ENCODE measurements at places on chromosomes 6 and 20. TPM values are rescaled to one million over a fixed set of nuclear protein-coding genes. Genes with fewer than 3 reads are reported as not detected.

The SFTA2 gene
- not detected for total RNA-seq

The ZNF341 gene
- 1.3 TPM for total RNA-seq

The ELOVL4 gene
- 2.7 TPM for total RNA-seq

The NFS1 gene
- total RNA-seq = 14.1 TPM

The SLC2A10 gene
- 18.9 TPM for total RNA-seq

The TRIM40 gene
- not detected for total RNA-seq

The MATN4 gene
- 0.58 TPM for total RNA-seq

DNA sequence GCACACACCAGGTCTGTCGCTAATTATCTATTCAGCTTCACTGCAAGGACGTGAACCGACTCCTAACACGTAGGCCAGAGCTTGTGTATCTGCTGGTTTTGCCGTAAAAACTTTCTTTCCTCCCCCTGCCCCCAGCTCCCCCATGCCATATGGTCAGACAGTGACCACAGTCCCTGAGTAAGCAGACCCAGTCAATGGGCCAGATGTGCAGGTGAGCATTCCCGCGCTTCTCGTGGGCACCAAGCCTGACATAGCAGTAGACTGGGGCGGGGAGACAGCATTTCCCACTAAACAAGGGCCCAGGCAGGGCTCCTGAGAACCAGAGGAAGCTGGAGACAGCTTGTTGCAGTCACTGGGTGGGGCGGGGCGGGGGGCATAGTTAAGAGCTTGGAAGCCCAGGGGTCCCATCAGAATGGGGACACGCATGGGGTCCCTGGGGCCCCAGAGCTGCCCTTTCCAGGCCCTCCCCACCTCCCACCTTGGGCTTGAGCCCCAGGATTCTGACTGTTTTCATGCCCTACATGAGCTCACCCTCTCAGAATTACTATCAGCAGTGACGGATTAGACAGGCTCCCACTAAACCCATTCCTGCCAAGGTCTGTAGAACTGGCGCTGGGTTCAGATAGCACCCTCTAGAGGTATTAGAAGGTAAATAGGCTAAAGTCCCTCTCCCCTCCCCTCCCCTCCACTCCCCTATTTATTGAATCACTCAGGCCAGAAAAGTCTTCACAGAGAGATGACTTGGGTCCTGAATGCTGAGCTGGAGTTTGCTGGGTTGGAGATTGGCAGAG is 51.8 kb downstream of the CDH26 start:
- H3K4me1 ChIP-seq = peaks cover 61% of the 10 kb centered on the region
- no peak overlapping the region for H3K4me3 ChIP-seq
- DNase-seq = peak; percentile 19
- no peaks in the 10 kb centered on the region for H3K27me3 ChIP-seq
- H3K27ac ChIP-seq = peak overlapping the region; percentile 92

DNA sequence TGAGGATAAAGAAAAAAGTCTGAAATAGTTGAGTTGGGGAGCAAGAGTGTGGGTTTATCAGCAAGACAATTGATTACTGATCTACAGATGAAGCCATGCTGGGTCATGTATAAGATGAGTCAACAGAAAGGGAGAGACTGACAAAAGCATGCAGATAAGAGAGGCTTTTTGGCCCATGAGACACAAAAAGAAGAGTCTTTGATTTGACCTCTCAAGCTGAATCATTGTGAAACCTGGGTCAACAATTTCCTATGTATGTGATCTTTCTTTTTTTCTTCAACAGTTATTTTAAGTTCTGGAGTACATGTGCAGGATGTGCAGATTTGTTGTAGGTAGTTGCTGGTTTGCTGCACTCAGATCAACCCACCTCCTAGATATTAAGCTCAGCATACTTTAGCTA is 15.9 kb downstream of the RIMS1 start:
- no peak for DNase-seq
- H3K4me3 ChIP-seq = no peak overlapping the region
- H3K4me1 ChIP-seq = no peaks in the 10 kb centered on the region
- H3K27me3 ChIP-seq = no peaks in the 10 kb centered on the region

DNA sequence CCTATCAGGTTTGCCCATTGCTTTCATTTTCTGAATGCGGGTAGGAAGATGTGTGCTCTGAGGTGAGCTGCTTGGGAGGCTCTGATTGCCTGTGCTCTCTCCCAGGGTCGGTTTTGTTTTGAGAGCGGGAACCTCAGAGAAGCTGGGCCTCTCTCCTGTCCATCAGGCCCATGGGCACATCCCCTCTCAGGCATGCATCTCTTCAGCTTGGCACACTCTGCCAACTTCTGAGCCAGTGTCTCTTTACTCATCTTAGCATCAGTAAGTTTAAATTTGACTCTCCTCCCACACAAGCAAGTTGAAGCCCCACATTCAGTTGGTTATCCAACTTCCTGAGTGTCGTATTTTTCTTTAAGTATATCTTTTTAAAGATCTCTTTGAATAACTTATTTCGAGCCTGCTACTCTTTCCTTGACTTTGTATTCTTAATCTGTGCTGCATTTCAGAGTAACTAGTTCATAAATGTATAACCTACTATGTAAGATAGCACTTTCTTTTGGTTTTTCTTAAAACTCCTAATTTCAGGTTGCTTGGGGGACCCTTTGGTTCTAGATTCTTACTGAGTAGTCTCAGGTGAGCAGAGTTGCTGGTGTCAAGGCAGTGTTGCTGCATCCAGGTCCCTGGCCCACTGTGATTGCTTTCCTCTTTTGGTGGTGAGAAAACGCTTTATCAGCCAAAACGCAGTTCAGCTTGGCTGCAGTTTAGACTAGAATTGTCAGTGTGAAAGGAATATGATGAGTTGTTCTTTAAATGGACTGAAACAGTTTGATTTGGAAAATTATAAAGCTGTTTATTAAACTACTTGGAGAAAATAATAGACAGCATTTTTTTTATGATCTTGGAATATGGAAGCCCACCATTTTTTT is 54.8 kb downstream of the SNX9 start:
- H3K36me3 ChIP-seq = peaks cover 29% of the 10 kb centered on the region
- H3K4me3 ChIP-seq = no peak overlapping the region
- H3K27me3 ChIP-seq = no peaks in the 10 kb centered on the region
- no peaks in the 10 kb centered on the region for H3K4me1 ChIP-seq

- no peak overlapping the region for H3K27ac ChIP-seq
- no peaks in the 10 kb centered on the region for H3K36me3 ChIP-seq
- no peaks in the 10 kb centered on the region for H3K27me3 ChIP-seq
- no peak for DNase-seq
- peaks cover 2% of the 10 kb centered on the region for H3K4me1 ChIP-seq
These were observed 82.3 kb upstream of the SLC24A3 start for GRCh38 chr20:19129976-19130612.

GRCh38 chr6:53614676-53615075 is 50.9 kb downstream of the KLHL31 start:
- H3K27me3 ChIP-seq = no peaks in the 10 kb centered on the region
- DNase-seq = no peak
- H3K36me3 ChIP-seq = no peaks in the 10 kb centered on the region
- H3K27ac ChIP-seq = no peak overlapping the region
- no peak overlapping the region for H3K4me3 ChIP-seq

DNA sequence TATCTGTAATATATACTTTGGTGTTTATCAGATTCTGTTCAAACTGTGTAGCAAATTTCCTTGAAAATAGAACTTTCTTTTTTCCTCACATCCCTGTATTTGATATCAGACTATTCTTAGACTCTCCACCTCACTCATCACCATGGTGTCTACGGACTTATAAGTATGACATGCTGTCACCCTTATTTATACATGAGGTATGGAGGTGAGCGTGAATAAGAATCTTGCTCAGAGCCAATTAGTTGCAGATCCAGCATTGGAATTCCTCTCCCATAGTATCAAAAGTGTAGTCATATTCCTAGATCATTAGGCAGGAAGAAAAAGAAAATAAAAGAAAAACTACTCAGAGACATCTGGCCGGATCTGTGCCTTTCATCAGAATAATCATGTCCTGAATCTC is 43.0 kb downstream of the TPD52L1 start:
- no peak for DNase-seq
- H3K36me3 ChIP-seq = no peaks in the 10 kb centered on the region

DNA sequence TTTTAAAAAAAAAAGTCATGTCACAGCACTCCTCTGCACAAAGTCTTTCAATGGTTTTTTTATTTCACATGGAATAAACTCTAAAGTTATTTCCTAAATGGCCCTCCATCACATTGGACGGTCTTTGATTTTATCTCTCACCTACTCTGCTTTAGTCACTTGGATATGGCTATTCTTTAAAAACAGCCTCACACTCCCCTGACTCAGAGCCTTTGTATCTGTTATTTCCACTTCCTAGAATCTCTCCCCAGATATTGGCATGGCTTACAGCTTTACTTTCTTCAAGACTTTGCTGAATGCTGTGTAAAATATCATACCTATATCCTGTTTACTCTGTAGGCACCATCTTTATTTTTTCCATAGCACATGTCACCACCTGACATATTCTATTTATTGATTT is 194.7 kb upstream of the MCHR2 start:
- H3K27me3 ChIP-seq = no peaks in the 10 kb centered on the region
- no peak overlapping the region for H3K4me3 ChIP-seq
- H3K36me3 ChIP-seq = no peaks in the 10 kb centered on the region
- H3K4me1 ChIP-seq = no peaks in the 10 kb centered on the region
- DNase-seq = no peak
- no peak overlapping the region for H3K27ac ChIP-seq

GRCh38 chr6:30111266-30111856 is 1.5 kb downstream of the TRIM31 start:
- no peak for DNase-seq
- H3K27ac ChIP-seq = no peak overlapping the region
- H3K27me3 ChIP-seq = peaks cover 58% of the 10 kb centered on the region
- no peak overlapping the region for H3K4me3 ChIP-seq
- no peaks in the 10 kb centered on the region for H3K36me3 ChIP-seq
- H3K4me1 ChIP-seq = no peaks in the 10 kb centered on the region

DNA sequence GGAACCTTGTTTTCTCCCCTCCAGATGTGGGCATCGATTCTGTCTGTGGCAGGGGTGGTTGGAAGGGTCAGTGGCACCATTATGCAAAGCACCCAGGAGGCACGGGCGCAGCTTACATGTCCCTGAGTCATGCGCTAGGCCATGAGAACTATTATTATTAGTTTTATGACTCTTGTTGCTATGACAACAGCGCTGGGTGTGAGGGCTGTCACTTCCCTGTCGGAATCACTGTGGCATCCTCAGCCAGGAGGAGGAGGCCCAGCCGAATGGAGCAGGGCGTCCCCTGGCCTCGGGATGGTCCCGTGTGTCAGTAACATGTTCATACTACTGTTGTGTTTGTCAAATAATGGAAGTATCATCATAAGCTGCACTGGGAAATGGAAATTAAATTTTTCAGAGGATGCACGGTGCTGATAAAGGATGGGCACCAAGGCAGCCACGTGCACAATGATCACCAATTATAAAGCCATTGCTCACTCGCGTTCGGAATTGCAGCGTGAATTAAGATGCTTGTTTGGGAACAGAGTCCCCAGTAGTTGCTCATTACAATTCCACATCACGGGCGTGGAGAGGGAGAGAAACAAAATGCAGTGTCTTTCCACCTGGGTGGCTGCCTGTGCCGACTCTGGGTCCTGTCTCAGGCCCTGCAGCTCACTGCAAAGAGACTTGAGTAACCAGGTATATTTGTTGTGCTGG is 247.9 kb downstream of the CDH4 start:
- H3K36me3 ChIP-seq = no peaks in the 10 kb centered on the region
- H3K27ac ChIP-seq = no peak overlapping the region
- DNase-seq = no peak
- H3K4me1 ChIP-seq = no peaks in the 10 kb centered on the region

DNA sequence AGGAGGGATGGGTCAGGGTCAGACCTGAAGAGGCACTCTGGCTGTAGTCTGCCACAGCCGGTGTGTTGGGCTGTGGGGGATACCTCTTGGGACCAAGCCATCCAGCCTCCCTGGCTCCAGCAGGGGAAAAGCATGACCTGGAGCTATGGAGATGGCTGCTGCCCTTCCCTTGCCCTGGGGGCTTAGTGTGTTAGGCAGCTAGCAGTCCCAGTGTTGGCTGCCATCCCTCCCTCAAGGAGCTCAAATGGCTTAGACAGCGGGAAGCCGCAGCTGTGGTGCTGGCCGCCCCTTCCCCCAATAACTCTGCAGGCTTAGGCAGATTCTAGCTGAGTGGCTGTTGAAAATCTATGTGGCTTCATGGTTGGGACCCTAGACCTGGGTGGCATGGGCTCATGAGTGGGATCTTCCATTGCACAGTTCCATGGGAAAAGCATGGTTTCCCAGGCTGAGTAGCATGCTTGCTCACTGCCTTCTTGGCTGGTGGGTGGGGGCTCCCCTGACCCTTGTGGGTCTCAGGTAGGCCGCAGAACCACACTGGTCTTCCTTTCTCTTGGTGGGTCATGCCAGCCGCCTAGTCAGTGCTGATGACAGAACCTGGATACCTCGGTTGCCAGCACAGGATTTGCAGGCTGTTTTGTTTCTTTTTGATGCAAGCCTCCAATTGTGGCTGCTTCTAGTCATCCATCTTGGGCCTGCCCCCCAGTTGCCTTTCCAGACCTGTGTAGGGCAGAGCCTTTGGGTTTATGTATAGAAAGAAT is 69.0 kb upstream of the AHI1 start:
- DNase-seq = no peak
- no peaks in the 10 kb centered on the region for H3K36me3 ChIP-seq
- no peak overlapping the region for H3K27ac ChIP-seq
- H3K27me3 ChIP-seq = no peaks in the 10 kb centered on the region
- H3K4me3 ChIP-seq = no peak overlapping the region

- peaks cover 3% of the 10 kb centered on the region for H3K4me1 ChIP-seq
- H3K36me3 ChIP-seq = no peaks in the 10 kb centered on the region
- no peak overlapping the region for H3K4me3 ChIP-seq
- no peaks in the 10 kb centered on the region for H3K27me3 ChIP-seq
These were observed 585.3 kb upstream of the FLRT3 start for GRCh38 chr20:14922503-14923267.

DNA sequence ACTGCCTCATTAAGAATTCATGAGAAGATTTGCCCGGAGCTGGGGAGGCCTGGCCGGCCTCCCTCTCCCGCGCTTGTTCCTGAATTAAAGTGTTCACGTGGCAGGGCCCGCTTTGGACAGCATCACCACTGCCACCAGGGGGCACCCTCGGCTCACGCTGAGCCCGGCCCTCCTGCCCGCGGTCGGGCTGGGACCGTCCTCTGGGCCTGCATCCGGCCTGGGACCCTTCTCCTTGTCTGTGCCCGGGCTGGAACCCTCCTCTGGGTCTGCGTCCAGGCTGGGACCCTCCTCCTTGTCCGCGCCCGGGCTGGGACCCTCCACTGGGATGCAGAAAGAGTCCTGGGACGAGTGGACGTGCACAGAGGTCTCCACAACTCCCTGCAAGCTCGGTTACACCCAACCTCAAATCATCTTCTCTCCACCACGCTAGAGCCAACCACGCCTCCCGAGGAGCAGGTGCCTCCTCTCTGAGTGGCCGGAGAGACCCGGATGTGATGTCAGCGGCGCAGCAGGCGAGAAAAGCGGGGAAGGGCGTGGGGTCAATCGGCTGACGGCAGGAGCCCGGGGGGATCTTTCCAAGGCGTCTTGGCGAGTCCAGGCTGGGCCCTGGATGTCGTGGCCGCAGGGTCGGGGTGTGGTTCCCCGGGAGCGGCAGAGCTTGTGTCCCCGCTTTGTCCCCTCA is 50.9 kb upstream of the DACT2 start:
- H3K4me1 ChIP-seq = peaks cover 26% of the 10 kb centered on the region
- H3K36me3 ChIP-seq = no peaks in the 10 kb centered on the region
- peak; percentile 78 for DNase-seq
- peaks cover 4% of the 10 kb centered on the region for H3K27me3 ChIP-seq

- no peak overlapping the region for H3K27ac ChIP-seq
- no peaks in the 10 kb centered on the region for H3K27me3 ChIP-seq
- H3K4me3 ChIP-seq = no peak overlapping the region
- DNase-seq = no peak
These were observed 22.9 kb downstream of the CNKSR3 start for GRCh38 chr6:154487367-154488247.

- H3K27me3 ChIP-seq = no peaks in the 10 kb centered on the region
- peaks cover 8% of the 10 kb centered on the region for H3K4me1 ChIP-seq
- peak overlapping the region; percentile 73 for H3K4me3 ChIP-seq
- H3K27ac ChIP-seq = peak overlapping the region; percentile 97
- DNase-seq = peak; percentile 83
- H3K36me3 ChIP-seq = no peaks in the 10 kb centered on the region
These were observed 114.3 kb upstream of the BTN3A2 start for GRCh38 chr6:26250698-26251044.
